Pancreas (tissue), 10 donors: ENCODE measurements at places on chromosomes 3 and 15. TPM values are rescaled to one million over a fixed set of nuclear protein-coding genes. Genes with fewer than 3 reads are reported as not detected.
A peak's percentile ranks its signal among the peaks of the same experiment; 100 is the strongest.

DNA sequence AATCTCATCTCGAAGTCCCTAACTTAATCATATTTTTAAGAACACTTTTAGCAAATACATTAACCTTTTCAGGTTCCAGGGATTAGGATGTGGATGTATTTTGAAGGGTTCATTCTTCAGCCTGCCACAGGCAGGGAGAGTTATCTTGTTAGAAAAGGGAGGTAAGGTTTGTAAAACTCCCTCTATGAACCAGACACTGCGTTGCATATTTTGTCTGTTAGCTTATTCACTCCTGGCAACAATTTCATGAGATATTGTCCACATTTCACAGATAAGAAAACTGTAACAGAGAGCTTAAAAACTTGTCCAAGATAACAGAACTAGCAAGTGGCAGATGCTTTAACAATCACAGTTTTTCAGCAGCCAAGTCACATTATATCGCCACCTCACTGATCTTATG is 155.4 kb downstream of the DIPK2A start:
- H3K27ac ChIP-seq = no peak overlapping the region
- H3K4me3 ChIP-seq = no peak overlapping the region
- DNase-seq = no peak
- no peaks in the 10 kb centered on the region for H3K4me1 ChIP-seq
- no peaks in the 10 kb centered on the region for H3K36me3 ChIP-seq

- no peak overlapping the region for H3K4me3 ChIP-seq
- H3K4me1 ChIP-seq = peaks cover 4% of the 10 kb centered on the region
- H3K36me3 ChIP-seq = no peaks in the 10 kb centered on the region
- DNase-seq = no peak
- H3K27me3 ChIP-seq = no peaks in the 10 kb centered on the region
These were observed 33.2 kb downstream of the SLC25A26 start for GRCh38 chr3:66253790-66254620.

DNA sequence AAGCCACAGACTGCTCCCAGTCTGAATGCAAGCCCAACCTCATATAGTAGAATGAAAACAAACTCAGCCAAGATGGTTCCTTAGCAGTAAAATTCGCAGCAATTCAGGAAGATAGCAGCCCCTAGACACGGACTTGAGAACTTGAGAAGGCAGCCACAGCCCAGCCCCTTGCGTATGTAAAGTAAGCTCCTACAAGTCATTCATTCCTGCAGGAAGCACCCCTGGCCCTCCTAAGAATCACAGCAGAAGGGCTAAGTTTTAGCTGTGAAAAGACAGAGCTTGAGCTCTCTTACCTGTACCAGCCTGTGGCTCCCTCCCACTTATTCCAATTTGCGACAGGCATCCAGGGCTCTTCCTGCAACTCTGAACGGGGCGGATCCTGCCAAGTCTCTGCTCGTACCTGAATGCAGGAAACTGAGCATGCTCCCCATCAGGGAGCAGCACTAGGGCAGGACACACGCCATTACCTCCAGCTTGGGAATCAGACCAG is 136.4 kb downstream of the MAGI1 start:
- H3K4me1 ChIP-seq = no peaks in the 10 kb centered on the region
- DNase-seq = no peak
- H3K27me3 ChIP-seq = no peaks in the 10 kb centered on the region
- no peak overlapping the region for H3K27ac ChIP-seq
- H3K36me3 ChIP-seq = no peaks in the 10 kb centered on the region

DNA sequence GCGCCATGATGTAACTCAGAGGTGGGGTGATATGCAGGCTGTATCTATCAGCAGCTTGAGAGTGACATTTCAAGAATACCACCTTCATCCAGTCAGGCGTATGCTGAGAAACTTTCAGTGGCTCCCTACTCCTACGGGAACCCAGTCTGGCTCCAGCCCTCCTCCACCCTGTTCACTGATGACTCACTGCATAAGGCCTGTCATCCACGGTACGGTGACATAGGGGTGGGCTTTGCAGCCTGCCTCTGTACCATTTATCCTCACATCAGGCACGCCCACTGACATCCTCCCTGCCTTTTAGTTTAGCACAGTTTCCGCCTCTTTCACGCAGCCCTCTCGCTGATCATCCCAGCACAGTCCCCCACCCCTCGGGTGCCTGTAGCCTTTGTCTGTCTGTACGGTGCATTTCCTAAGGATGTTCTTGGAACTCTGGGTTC is 11.7 kb downstream of the PXYLP1 start:
- H3K27ac ChIP-seq = no peak overlapping the region
- DNase-seq = no peak
- H3K4me3 ChIP-seq = no peak overlapping the region
- H3K27me3 ChIP-seq = no peaks in the 10 kb centered on the region

Gene ACOX2
- total RNA-seq = 13.3 TPM

DNA sequence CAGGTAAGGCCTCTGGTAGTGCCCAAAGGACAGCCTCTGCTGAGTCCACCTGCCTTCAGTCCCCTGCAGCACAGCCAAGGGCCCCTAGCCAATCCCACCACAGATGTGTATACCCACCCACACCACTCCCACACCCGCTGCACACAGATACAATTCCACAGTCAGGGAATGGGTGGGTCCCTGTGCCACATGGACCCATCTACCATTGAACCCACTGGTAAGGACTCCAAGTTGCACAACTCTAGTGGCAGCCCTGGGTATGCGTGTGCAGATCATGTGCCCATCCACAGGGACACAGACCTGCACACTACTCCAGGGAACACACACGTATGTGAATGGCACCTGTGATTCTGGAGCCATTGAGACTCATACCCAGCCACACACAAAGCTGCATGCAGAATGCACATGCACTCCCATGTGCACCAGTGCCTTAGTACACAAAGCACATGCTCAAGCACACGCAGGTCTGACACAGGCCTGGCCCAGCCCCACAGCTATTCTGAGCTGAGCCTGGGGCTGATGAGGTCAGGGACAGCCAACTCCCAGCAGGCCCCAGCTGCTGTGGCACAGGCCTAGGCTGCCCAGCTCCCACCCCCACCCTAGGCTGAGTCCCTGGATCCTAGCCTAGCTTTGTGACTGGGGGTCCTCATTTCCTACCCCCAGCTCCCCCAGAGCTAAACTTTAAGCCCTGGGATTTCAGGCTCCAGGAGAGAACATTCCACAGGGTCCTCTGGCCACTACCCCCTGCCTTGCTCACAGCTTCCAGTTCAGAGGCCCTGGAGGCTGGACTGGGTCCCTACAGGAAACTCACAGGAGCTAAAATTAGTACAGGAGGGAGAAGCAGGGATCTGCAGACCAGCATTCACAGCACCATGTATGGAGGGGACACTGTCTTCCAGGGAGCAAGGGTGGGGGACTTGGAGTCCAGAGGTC is 2.7 kb upstream of the ALS2CL start:
- H3K4me1 ChIP-seq = peaks cover 11% of the 10 kb centered on the region
- H3K27me3 ChIP-seq = no peaks in the 10 kb centered on the region
- no peak overlapping the region for H3K27ac ChIP-seq
- no peak overlapping the region for H3K4me3 ChIP-seq

DNA sequence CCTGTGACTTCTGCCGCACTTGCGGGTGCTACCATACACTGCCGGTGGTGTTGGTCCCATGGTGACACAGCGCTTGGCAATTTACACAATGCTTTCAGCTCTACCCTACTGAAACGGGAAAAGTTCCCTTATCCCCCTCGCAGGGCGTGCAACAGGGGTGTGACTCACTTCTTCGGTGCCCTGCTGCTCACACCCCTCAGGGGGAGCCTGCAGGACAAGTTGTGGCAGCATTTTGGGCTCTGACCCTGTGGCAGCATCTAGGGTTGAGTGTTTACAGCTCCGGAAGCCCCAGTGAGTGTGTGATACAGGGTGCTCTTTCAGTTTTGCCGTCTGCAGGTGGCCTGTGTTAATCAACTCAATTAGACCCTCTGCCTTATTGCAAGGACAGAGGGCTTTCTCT is 324.7 kb upstream of the RGMA start:
- no peaks in the 10 kb centered on the region for H3K27me3 ChIP-seq
- DNase-seq = no peak
- H3K4me1 ChIP-seq = no peaks in the 10 kb centered on the region
- no peaks in the 10 kb centered on the region for H3K36me3 ChIP-seq
- no peak overlapping the region for H3K4me3 ChIP-seq

DNA sequence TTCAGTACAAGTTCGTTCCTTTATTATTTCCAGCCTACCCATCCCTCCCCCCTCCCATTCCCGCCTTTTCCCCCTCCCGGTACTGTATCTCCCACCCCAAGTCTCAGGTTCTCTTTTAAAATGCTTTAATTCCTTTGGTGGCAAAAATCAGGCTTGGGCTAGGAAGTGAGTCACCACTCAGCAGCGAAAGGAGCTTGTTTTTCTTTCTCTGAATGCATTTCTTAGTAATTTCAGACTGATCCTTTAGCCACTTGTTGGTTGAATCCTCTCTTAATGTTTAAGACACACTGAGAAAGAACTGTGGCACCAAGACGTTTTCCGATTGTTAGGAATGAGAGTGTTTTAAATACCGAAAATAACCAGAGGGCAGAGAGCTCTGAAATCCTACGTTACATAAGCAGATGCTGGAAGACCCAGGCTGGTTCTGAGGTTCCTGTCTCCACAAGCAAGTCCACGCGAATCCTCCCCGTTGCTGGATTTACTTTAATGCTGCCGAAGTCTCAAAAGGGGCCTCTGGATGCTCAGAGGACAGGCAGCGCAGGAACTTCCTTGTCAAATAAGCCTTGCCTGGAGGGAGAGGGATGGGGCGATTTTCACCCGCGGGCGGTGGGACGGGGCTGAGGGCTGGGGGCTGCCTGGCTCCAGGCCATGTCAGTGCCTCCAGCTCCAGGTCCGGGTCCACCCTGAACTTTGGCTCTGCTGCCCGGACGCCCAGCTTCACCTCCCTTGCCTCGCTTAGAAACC is 854 bp upstream of the COL8A1 start:
- no peaks in the 10 kb centered on the region for H3K27me3 ChIP-seq
- H3K27ac ChIP-seq = no peak overlapping the region
- DNase-seq = no peak
- peaks cover 9% of the 10 kb centered on the region for H3K4me1 ChIP-seq
- no peaks in the 10 kb centered on the region for H3K36me3 ChIP-seq
- H3K4me3 ChIP-seq = peak overlapping the region; percentile 13

Gene RTP3
- total RNA-seq = not detected

Gene SNAPC5
- total RNA-seq = 9.0 TPM

DNA sequence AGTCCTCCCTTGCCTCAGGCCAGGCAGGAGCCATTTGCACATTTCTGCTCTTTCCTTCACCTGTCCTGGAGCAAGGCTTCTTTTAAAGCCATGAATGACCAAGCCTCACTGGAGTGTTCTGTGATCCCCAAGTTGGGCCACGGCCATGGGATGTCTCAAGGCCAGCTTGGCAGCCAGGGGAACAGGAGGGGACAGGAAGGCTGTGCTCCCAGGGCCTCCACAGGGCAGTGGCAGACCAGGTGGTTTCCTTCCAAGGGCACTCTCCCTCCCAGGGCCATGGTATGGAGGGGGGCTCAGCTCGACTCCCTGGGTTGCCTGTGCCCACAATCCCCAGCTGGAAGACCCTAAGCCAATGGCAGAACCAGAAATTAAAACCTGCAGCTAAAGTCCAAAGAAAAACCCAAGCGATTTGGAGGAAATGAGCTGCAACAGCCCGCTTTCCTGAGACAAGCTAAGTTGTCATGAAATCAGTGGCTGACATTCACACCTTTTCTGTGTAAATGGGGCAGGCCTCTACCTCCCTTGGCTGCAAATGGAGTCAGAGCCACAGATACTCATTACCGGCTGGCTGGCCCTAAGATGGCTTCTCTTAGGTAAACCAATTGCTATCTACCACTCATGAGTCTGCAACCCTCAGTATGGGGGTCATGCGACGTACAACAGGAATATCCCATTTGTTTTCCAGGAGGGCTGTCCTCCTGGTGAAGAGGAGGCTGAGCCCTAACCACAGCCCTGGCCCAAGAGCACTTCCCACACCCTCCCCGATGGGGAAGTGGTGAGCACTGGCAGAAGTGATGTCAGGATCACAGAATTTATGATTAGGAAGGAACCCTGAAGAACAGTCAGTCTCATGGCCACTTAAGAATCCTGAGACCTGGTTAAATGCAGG is 83.3 kb downstream of the SNRK start:
- DNase-seq = no peak
- H3K4me3 ChIP-seq = no peak overlapping the region
- H3K27ac ChIP-seq = no peak overlapping the region
- H3K36me3 ChIP-seq = no peaks in the 10 kb centered on the region
- H3K27me3 ChIP-seq = no peaks in the 10 kb centered on the region

Gene TP63
- total RNA-seq = 0.03 TPM

DNA sequence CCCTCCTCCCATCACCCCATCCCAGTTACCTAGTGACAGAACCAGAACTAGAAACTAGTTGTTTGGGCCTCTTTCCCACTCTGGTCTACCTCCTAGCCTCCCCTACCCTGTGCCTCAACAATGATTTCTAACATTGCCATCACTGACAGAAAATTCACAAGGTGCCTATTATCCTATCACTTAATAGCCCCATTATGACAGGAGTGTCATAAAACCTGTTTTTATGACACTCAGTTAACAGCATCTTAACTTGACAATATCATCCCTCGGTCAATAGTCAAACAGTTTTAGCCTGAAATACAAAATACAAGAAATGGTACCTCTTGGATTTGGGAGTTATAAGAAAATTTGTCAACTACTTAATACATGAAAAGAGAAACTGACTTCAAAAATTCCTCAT is 46.5 kb downstream of the ULK4 start:
- H3K27ac ChIP-seq = no peak overlapping the region
- no peaks in the 10 kb centered on the region for H3K4me1 ChIP-seq
- H3K27me3 ChIP-seq = no peaks in the 10 kb centered on the region
- no peak for DNase-seq

DNA sequence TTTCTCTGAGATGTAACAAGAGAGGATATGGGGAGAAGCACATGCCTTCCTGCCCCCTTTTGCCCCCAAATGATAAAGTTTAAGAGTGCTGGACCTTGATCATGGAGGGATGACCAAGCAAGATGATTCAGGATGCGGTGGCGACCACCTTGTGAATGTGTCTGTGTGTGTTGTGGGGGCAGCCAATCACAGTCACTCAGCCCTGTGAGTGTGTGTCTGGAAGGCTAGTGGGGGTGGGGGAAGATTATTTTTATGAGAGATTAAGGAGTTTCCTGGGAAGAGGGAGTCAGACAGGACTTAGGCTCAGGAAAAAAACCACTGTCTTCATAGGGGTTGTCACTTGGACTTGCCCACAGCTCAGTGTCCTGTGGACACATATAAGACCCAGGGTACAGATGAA is 57.8 kb upstream of the KY start:
- no peaks in the 10 kb centered on the region for H3K36me3 ChIP-seq
- H3K27ac ChIP-seq = no peak overlapping the region
- H3K4me1 ChIP-seq = no peaks in the 10 kb centered on the region
- no peak for DNase-seq
- H3K4me3 ChIP-seq = no peak overlapping the region
- H3K27me3 ChIP-seq = no peaks in the 10 kb centered on the region

DNA sequence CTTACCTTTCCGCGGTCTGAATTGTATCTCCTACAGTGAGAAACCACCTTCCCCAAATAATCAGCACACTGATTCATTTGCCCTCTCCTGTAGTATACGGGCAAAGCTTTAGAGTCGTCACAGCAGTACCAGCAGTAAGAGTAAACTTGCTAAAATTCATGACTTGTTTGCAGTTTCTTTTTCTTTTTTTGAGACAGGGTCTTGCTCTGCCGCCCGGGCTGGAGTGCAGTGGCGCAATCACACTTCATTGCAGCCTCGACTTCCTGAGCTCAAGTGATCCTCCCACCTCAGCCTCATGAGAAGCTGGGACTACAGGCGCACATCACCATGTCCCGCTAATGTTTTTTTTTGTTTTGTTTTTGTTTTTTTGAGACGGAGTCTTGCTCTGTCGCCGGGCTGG is 11.9 kb downstream of the SCAMP5 start:
- no peak overlapping the region for H3K27ac ChIP-seq
- DNase-seq = no peak

GRCh38 chr3:62558549-62559112 is 185.3 kb upstream of the FEZF2 start:
- H3K4me3 ChIP-seq = no peak overlapping the region
- no peak for DNase-seq
- H3K36me3 ChIP-seq = no peaks in the 10 kb centered on the region
- no peaks in the 10 kb centered on the region for H3K27me3 ChIP-seq
- no peak overlapping the region for H3K27ac ChIP-seq
- no peaks in the 10 kb centered on the region for H3K4me1 ChIP-seq
